SJSA1 (cell line): ENCODE measurements at places on chromosomes 12 and 14. TPM values are rescaled to one million over a fixed set of nuclear protein-coding genes. Genes with fewer than 3 reads are reported as not detected.

DNA sequence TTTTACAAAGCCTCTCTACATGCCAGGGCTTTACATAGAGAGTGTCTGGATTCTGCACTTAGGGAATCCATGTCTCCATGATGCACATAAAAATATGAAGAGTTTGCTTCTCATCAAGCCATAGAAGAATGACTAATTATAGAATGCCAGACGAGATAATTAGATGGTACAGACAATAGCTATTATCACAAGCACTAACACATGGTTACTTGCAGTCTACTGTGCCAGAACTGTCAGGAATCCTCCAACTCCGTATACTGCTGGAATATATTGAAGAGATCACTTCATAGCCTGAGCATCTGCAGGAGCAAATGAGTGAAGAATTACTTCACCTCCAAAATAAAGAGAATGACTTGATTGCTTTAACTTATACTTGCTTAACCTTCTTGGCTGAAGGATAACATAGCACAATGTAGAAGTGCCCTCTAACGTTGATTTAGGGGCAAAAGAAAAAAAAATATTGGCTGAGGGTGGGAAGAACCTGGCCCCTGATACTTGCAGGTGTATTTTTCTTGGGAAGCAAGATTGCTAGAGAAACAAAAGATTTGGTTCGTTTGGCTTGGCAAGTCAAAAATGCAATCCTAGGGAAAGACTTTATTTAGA lies 272.8 kb upstream of the FAR2 start:
- no peak for DNase-seq

- no peak for DNase-seq
These were observed 486 bp upstream of the AKT1 start for GRCh38 chr14:104795781-104796686.

DNA sequence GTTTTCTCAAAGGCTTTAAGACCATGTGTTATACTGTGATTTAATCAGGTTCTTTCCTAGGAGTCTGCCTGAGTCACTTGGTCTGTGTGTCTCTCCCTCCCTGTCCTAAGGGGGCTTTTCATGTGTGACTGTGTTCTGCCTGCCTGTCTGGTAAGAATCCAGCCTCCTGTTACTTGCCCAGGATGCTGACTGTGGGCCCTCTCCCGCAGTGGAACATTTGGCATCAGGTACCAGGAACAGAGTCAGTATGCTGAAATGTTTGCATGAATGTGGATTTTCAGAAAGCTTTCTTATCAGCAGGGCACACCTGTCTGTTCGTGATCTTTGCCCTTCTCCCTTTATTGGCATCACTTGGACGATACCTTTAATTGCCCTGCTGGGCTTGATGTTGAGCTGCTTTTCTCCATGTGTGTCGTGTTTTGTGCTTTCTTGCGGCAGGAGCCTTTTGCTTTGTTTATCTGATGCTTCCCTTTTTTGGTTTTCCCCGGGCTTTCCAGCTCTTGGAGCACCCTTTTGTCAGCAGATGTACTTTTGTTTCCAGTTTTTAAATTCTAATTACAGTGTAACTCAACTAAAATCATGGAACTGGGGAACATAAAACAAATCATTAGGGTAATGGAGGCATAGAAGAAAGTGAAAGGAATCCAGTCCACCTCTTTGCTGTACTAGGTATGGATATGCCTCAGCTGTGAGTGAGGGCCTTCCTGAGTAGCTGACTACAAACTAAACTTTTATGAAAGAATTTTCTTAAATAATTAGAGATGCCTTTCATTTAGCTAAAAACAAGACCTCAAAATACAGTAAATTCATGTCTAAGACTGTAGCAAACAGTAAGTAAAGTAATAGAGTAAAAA lies 72.5 kb downstream of the TRAF3 start:
- no peak for DNase-seq

DNA sequence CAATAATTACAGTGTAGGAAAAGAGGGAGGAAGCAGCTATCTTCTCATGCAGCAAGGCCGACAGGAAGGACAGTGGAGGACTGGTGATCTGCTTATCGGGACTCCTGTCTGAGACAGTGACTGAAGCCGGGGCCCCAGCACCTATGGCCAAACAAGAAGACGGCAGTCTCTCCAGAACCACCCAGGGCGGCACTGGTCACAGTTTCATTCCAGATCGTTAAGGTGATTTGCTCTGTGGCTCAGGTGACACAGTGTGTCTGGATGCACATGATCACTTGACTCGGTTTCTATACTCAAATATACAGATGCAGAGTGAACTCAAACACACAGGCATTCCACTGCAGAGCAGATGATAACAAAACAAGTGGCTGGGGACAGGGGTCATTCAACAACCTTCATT lies 52.1 kb upstream of the CORO1C start:
- DNase-seq = no peak

TMEM229B gene
- 0.71 and 10.9 TPM in 2 replicates for total RNA-seq

- peak; percentile 62 for DNase-seq
These were observed 18.6 kb downstream of the PSMC1 start for GRCh38 chr14:90274808-90275457.

KRT6C gene
- not detected in 2 replicates for total RNA-seq

DNA sequence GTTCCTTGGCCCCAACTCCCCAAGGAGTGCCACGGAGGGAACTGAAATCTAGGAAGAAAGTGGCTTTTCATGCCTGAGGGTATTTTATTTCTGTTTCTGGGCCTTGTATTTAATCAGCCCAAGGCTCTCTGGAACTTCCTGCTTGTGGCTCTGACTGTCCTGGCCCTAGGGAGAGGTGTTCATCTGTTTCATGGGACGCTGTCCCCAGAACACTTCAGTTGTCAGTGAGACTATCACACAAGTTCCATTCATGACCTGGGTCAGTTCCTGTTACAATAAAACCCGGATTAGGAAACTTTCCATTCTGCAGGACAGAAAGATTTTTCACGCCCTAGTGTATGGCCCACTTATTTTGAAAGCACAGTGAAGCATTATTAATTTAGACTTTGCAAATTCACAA lies 18.5 kb upstream of the TC2N start:
- no peak for DNase-seq

MGST1 gene
- not detected in 2 replicates for total RNA-seq

DNA sequence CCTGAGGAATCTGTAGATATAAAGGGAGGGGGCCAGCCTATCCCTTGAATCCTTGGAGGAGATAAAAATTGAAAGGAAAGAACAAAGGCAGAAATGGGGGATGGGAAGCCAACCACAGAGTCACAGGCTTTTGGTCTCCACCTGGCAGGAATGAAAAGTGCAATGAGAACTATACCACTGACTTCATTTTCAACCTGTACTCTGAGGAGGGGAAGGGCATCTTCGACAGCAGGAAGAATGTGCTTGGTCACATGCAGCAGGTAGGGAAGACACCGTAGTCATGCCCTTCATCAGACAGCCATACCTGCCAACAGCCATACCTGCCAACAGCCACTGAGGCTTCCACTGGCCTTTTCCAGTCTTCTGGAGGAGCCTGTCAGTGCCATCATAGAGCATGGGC lies 13.4 kb downstream of the ASB8 start:
- peak; percentile 83 for DNase-seq

DNA sequence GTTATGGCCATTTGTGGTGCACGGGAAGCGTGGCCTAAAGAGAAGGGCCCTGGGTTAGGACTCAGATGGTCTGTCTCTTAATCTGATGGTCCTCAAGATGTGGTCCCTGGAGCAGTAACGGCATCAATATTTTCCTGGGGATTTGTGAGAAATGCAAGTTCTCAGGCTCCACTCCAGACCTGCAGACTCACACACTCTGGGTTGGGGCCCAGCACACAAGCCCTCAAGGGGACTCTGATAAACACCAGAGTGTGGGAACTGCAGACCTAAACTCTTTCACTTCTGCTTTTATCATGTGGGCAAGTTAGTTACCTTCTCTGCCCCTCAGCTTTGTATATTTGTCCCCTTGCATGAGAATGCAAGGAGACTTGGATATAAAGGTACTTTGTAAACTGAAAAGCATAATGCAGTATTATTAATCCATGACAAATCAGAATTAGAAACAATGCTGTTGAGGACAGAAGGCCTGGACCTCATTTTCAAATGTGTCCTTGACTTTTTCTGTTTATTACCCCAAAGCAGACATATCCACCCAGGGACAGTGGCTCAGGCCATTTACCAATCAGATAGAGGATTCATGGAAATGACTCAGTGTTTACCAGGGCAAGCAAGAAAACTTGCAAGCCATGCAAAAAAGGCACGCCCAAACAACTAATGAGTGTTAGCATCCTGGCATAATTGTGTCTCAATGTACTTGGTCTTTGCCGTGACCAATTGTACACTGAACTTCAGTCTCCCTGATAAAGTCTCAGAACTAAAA lies 157.0 kb downstream of the ASCL1 start:
- DNase-seq = no peak

DNA sequence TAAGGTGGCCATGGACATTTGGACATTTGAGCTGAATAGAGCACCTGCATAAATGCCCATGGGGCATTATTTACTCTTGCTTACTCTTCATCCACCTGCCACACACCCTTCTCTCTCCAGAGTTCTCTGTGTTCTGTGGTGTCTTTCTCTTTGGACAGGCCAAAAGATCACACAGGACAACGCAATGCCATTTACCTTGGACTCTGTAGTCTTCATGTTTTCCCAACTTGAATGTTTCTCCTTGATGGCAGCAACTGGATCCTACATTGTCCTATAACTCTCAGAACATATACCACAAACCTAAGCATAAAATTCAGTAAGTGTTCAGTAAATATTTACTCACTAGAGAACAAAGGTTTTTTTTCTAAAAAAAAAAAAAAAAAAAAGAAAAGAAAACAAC lies 41.7 kb upstream of the PTHLH start:
- DNase-seq = no peak

SLC5A8 gene
- total RNA-seq = not detected in 2 replicates

DNA sequence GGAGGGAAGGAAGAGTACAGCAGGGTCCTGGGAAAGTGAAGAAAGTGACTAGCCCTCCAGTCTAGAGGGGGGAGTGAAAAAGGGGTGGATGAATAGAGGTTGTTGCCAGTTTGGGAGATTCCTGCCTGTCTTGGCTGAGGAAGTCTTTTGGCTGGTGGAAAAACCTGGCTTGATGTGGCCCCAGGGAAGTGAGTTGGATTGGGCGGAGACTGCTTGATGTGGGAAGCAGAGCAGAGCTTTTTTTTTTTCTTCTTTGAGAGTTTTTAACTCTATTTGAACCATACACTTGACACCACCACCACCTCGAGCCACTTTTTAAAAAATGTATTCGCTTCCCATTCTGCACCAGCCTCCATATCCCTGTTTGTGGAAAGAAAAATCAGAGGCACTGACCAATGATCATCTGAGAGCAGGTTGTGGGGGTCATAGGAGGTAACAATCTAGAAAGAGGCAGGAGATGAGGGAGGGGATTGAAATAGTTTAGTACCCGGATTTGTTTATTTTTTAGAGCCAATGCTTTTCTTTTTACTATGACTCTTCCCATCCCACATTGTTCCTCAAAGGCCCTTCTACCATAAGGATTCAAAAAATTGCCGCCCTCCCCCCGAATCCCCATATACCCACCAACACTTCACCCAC lies 690 bp upstream of the DTX3 start:
- peak; percentile 80 for DNase-seq

DNA sequence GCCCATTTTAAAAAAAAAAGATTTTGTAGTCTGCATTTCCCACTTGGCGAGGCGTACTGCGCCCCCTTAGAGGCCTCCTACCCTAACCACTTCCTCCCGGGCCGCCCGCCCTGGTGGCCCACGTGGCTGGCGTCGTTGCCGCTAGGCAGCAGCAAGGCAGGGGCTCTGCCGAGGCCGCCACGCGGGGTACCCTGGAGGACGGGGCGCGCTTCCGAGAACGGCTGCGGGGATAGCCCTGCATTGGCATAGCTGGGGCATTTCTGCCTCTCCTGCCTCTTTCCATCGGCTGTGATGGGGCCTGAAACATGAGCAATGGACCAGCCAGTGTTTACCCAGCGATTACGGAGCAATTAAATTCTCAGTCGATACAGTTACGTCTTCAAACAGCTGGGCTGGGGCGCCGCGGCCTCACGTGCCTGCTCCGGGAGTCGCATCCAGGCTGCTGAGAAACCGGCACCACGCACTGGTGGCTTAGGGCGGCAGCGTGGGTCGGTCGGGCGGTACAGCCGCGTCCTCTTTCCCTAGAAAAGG lies 38.0 kb downstream of the IQSEC3 start:
- DNase-seq = no peak

USP15 gene
- total RNA-seq = 29.0 and 36.3 TPM in 2 replicates

INHBC gene
- total RNA-seq = 0.18 and 0.88 TPM in 2 replicates

GRCh38 chr12:181921-182320 lies 32.0 kb downstream of the SLC6A12 start:
- DNase-seq = no peak

- peak; percentile 66 for DNase-seq
These were observed 84.1 kb upstream of the MON2 start for GRCh38 chr12:62382526-62382925.

GRCh38 chr14:106681161-106681560 lies 1154.8 kb downstream of the TMEM121 start:
- no peak for DNase-seq

DNA sequence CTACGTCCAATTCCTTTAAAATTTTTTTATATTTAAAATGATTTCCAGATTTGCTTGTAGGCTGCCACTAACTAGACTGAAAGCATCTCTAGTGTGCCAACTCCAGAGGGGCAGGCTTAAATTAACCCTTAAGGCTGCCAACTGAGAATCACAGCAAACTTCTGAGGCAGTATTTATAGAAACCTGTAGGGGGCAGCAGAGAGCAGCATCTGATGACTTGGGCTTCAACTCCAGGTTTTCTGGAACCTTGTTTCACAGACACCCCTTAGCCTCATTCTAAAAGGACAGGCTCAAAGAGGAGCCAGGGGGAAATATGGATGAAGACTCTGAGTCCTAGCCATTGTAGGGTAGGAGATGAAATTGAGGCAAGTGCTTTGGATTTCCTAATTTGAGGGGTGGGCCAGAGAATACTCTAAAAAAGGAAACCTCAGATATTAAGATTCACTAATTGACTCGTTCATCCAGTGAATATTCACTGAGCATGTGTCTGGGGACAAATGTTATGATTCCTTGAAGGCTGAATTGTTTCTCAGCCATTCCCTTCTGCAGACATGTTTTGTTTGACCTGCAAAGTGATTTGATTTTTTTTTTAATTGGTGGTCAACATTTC lies 63.3 kb upstream of the HSPB8 start:
- DNase-seq = no peak

- no peak for DNase-seq
These were observed 3.8 kb downstream of the CCDC88C start for GRCh38 chr14:91413547-91414474.

DNA sequence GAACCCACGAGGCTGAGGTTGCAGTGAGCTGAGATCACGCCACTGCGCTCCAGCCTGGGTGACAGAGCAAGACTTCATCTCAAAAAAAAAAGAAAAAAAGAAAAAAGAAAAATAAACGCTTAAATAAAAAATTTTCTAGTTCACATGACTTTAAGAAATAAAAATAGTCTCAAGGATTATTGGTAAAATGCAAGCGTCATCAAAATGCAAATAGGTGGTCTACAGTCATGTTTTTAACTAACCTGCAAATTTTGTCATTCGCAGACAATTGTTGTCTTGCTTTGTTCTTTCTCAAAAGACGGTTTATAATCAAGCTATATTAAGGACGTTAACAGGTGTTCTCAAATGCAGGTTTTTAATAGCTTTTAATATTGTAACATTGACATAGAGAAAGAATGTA lies 22.4 kb downstream of the TXNRD1 start:
- no peak for DNase-seq

CACNB3 gene
- 8.9 and 20.9 TPM in 2 replicates for total RNA-seq
